Naive B cell (primary cell): ENCODE measurements at places on chromosomes 1 and 21.

DNA sequence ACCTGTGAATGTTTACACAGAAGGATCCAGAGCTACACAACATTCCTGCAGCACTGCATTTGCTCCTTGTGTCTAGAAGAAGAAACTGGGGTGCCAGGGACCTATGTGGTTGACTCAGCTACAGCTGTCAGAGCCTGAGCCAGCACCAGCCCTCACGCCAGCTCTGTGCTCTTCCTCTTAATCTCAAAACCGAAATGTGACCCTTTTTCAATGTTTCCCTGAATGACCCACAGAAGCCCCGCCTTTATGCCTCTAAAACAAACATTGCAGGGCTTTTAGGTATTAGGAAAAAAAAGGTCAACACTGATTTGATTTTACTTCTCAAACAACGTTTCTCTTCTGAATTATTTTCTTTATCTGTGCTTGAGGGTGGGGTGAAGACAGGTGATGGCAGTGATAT, 260.5 kb downstream of the DYRK1A start:
- DNase-seq: no peak

GRCh38 chr1:51689075-51689440, 72.2 kb downstream of the OSBPL9 start:
- no peak for DNase-seq

DNA sequence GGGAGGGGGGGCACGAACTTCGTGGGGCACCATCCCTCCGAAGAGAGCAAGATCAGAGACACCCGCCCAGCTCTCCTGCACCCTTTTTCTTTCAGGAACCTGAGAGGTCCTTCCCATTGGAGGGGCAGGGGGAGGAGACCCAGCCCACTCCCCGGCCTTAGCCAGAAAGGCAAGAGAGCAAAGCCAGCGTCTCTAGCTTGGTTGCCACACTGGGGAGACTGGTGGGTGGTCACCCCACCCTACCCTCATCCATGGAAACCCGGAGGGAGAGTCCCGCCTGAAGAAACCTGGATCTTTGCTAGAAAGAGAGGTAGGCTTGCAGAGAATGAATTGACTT, 246 bp downstream of the ATP2B4 start:
- DNase-seq: no peak

GRCh38 chr21:44450402-44450801, 4.9 kb upstream of the LRRC3 start:
- DNase-seq: no peak

DNA sequence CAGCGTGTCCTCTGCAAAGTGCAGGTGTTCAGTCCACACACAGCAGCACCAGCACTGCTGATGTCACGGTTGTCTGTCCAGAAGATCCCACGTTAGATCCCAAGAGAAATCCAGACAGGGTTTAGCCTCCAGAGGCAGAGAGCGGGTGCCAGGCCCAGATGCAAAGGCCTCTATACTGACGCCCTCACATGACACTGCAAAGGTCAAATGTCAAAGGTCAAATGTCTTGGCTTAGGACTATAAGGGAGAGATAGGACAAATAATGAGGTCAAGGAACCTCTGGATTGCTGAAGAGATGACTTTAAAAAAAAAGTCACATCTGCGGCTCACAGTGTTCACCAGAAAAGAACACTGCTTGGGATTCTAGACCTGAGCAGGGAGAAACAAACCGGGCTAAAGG, 101.5 kb downstream of the COLGALT2 start:
- no peak for DNase-seq
